ENCODE measurements at places on chromosomes 16 and 17.
A peak's percentile ranks its signal among the peaks of the same experiment; 100 is the strongest.

DNA sequence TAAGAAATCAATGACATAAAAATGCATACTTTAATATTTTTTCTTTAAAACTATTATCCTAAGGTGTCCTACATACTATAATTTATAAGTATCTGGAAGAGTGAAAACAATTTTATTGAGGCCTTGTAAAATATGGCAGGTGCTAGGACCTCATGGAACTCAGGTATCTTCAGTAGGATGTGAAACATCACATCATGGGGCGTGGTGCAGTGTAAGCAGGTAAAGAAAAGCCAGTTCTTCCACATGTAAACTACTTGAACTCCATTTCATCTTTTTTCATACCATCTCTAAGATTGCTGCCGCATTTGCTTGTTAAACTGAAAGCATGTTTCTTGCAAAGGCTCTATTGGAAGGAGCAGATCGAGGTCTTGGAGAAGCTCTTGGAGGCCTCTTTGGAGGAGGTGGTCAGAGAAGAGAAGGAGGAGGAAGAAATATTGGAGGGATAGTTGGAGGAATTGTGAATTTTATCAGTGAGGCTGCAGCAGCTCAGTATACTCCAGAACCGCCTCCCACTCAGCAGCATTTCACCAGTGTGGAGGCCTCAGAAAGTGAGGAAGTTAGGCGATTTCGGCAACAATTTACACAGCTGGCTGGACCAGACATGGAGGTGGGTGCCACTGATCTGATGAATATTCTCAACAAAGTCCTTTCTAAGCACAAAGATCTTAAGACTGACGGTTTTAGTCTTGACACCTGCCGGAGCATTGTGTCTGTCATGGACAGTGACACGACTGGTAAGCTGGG is at the start of gene CAPNS2:
Gene CAPNS2, plus strand, starts transcription at position 253 of the 744 bp plus-strand sequence. Its CDS starts 73 bp downstream, at position 326.
- no peak for DNase-seq

DNA sequence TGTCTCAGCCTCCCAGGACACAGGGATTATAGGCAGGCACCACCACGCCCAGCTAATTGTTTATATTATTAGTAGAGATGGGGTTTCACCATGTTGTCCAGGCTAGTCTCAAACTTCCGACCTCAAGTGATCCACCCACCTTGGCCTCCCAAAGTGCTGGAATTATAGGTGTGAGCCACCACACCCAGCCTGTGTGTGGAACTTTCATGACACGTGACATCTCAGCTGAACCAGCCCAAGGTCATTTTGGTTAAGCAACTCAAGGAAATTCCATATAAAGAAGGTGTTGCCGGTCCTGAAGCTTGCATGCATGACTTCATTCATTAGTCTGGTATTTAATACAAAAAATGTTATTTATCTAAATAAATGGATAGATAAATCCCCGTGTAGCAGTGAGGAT is 145.5 kb downstream of the AXIN2 start:
- no peak for DNase-seq

DNA sequence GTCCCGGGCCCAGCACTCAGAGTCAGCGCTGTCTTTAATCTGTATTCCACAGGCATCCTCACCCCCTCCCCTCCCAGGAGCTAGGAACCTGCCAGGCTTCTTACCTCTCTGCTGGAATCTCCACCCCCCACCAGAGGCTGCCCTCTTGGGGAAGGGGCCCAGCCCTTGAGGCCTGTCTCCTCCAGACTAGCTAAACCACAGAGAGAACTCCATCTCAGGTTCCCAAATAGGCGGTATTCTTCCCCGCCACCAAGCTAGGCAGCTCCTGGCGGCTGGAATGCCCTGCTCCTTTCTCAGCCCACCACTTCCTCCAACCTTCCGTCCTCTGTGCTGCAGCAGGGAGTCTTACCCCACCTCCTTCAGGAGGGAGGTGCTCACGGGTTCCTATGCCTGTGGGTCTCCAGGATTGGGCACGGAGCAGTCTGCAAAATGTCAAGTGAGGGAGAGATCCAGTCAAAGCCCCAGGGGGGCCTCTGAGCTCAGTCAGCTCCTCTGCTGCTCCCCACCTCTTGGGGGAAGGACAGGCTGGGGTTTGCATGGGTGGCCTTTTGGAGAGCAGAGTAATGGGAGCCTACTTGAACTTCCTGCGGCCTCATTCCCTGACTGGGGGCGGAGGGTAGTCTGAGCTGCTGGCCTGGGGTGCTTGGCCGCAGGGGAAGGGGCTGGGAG is 55.7 kb downstream of the SREBF1 start:
- no peak for DNase-seq

DNA sequence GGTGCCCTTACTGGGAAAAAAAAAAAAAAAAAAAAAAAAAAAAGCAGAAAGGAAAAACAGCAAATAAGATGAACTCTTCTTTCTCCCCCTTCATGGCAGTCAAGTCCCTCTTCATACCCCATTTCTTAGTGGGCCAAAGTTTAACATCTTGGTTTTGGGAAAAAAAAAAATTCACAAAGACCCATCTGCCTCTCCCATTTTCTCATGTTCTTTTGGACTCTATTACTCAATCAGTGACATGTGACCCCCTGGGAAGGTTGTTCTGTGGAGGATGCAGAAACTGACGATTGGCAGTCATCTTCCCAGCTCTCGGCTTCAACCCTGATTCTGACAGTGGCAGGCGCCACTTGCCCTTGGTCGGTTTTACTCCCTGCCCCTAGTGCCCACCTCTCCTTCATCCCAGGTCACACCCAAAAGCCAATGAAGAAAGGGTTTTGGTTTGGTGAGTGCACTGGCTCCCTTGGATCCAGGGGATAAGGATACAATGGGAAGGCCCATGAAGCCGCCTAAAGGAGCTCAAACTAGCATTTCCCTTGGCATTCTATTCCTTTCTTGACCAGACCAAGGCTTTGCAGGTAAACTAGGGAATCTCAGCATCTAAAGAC is 60.7 kb upstream of the TBX2 start:
- DNase-seq = no peak

DNA sequence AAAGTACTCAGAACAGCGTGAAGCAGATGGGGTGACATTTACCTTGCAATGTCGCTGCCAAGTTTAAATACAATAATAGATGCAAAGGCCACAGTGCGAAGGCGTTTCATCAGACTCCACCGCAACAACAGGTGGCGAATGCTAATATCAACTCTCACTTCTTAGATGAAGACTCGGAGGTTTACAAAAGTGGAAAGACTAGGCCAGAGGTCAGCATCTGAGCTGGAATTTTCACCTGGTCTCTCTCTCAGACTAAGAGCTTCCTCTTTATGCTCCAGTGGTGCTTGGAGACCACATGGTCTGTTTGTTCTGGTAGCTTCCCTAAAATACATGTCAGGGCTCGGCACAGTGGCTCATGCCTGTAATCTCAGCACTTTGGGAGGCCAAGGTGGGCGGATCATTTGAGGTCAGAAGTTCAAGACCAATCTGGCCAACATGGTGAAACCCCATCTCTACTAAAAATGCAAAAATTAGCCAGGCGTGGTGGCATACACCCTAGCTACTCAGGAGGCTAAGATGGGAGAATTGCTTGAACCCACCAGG is 169.1 kb downstream of the XYLT1 start:
- DNase-seq = no peak

- no peak for DNase-seq
Measured at GRCh38 chr17:79444198-79444597, 166.7 kb downstream of the RBFOX3 start.

GRCh38 chr17:6135996-6136395 is 65.8 kb downstream of the WSCD1 start:
- no peak for DNase-seq

DNA sequence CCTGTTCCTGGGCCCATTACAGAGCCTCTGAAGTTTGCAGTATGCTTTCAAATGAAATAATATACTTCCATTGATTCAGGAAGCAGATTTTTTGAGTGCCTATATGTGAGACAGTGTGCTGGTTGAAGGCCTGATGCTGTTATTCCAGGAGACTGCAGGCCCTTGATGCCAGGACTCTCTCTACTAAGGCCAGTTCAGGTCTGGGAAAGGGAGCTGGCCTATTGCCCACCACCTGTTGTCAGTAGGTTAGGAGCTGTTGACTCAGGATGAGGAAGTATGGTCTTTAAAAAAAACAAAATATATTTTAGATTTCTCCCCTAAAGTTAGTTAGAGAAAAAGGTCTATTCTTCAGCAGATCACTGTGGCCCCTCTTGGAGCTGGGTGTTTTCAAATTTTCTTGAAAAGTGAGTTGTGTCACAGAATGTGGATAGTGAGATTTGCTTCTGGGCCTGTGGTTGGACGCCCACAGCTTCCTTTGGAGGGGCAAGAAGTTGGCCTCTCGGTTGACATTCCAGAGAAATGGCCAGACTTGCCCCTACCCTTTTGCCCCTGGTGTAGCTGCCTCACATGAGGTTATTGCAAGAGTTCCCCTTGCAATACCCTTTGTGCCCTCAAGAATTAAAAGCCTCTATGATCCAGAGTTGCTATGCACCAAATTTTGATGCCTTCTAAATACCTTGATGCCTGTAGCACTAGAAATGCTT is 7.9 kb downstream of the ESRP2 start:
- DNase-seq = no peak

- no peak for DNase-seq
Measured at GRCh38 chr16:89153848-89154271, 17.7 kb upstream of the CDH15 start.

- no peak for DNase-seq
Measured at GRCh38 chr17:45747911-45748310, 36.2 kb upstream of the CRHR1 start.

GRCh38 chr16:85187002-85187401 is 74.7 kb upstream of the CIBAR2 start:
- no peak for DNase-seq

GRCh38 chr17:43661699-43662412 is at the start of gene MEOX1:
TSS of gene MEOX1 (minus strand) at chr17:43661922. CDS start at chr17:43661534, 388 bp downstream.
- peak; percentile 33 for DNase-seq

- DNase-seq = no peak
Measured at GRCh38 chr16:15676506-15676905, 26.5 kb downstream of the NDE1 start.

GRCh38 chr16:86634292-86634691 is 55.9 kb downstream of the FOXL1 start:
- DNase-seq = no peak

DNA sequence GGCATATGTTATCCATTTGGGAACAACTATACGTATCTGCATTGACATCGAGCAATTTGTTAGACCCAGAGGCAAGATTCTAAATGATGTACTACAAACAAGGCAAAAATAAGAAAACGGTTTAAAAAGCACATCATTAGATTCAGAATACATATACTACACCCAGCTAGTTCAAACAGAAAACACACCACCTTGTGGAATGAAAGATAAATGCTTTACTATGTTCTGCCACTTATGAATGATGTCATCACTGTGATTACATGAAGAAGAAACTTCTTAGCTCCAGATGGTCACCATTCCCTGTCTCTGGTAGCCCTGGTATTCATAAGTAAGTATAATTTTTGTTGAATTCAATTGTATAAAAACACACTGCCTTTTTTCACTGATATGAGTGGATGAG is 7.8 kb downstream of the NACA2 start:
- DNase-seq = no peak

GRCh38 chr16:52721331-52721730 is 174.4 kb upstream of the TOX3 start:
- DNase-seq = no peak

DNA sequence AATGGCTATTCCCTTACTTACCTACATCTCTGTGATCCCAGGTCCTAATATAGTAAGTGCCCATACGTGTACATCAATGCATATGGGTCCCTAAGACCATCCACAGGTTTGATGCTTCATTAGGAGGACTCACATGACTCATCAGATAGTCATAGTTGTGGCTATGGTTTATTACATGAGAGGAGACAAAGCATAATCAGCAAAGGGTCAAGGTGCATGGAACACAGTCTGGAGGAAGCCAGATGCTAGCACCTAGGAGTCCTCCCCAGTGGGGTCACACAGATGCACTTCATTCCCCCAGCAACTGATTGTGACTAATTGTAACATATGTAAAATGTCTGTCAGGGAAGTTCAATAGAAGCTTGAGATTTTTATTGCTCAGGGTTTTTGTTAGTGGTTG is 42.8 kb downstream of the PHKB start:
- no peak for DNase-seq

DNA sequence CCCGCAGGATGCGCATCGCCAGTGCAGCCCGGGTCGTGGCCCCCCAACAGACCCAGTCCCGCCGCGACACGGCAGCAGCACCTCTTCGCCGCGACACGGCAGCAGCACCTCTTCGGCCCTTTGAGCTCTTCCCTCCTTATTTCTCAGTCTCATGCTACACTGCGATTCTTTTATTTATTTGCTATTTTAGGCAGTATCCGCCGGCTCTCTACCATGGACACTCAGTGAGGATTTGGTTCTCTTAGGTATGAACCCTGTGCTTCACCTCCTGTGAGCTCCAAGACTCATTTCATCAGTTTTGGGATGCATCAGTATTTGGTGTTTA is 8.3 kb upstream of the MAP2K3 start:
- no peak for DNase-seq

DNA sequence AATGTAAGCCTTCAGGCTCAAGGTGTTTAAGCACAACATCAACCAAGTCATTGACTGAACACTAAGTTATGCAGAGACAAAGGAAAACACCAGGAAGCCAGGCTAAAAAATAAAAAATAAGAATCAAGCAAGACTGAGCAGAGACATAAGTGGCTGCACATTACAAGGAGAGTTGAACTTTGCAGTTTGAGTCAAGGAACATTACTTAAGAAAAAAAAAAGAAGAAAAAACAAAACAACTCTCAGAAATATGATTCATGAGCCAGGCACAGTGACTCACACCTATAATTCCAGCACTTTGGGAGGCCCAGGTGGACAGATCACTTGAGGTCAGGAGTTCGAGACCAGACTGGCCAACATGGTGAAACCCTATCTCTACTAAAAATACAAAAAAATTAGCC is 168.1 kb downstream of the C16orf95 start:
- DNase-seq = no peak

DNA sequence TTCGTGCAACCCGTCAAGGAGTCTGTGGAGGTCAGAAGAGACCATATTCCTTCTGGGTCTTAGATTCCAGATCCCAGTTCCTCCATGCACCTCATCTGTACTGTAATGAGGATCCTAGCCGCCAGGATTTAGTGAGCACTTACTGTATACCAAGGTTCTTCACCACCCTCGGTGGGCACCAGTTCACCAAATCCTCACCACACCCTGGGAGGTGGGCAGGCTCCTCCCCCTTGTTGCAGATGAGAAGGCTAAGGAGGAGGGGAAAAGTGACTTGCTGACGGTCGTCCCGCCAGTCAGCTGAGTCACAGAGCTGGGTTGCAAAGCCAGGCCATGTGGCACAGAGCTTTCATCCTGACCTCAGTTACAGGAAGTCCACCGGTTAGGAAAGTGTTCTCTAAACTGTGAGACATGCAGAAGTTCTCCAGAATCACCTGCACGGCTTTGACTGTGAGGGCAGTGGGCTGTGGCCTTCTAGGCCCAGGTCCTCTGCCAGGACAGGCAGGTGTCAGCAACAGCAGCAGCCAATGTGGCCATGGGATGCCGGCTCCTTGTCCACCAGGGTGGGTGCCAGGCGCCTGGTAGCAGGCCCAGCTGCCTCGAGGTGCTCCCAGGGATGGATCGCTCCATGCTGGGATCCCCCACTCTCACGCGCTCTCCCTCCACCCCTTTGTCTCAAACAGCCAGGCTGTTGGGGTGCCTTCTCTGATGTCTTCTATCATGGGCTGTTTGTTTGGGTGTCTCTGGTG is 240.3 kb upstream of the GSE1 start:
- DNase-seq = peak; percentile 51

GRCh38 chr17:37774504-37774903 is 29.6 kb upstream of the HNF1B start:
- DNase-seq = peak; percentile 56

GRCh38 chr17:77465358-77466041 is 324.7 kb downstream of the SEC14L1 start:
- DNase-seq = peak; percentile 81

- no peak for DNase-seq
Measured at GRCh38 chr16:8855972-8856371, 12.8 kb downstream of the CARHSP1 start.

- DNase-seq = no peak
Measured at GRCh38 chr17:68973098-68973846, 18.1 kb upstream of the ABCA8 start.

Measured in stimulated activated naive CD8-positive, alpha-beta T cell treated with anti-CD3 and anti-CD28 coated beads, Interleukin-15, Interleukin-2, amounts not matched to agents 100 U/mL and 50 U/mL, for 24 hours (primary cell).